Astrocyte of the spinal cord (primary cell): ENCODE measurements at places on chromosomes 16 and 17.

GRCh38 chr17:80198144-80198661, 21.9 kb downstream of the SGSH start:
- DNase-seq, result no peak

- DNase-seq, result no peak
Observed at GRCh38 chr16:52547004-52547833, at the start of gene TOX3. Gene TOX3 (minus strand): TSS chr16:52547143. CDS start chr16:52546723, 420 bp downstream.

- no peak for DNase-seq
Observed at GRCh38 chr16:65473699-65474098, 351.8 kb upstream of the CDH11 start.

- DNase-seq, result no peak
Observed at GRCh38 chr16:52553322-52553721, 6.4 kb upstream of the TOX3 start.
